Fibroblast of the aortic adventitia (primary cell): ENCODE measurements at places on chromosomes 16 and 17. TPM values are rescaled to one million over a fixed set of nuclear protein-coding genes. Genes with fewer than 3 reads are reported as not detected.

Gene CNTNAP4
- 0.49 and 2.4 TPM in 2 replicates for total RNA-seq

Gene GFOD2
- total RNA-seq = 11.9 and 14.1 TPM in 2 replicates

Gene SOX8
- total RNA-seq = 0.09 and 0.33 TPM in 2 replicates

Gene SRCIN1
- not detected in 2 replicates for total RNA-seq

Gene SHISA6
- not detected in 2 replicates for total RNA-seq

Gene YPEL2
- total RNA-seq = 10.8 and 22.7 TPM in 2 replicates

Gene ABCC11
- 0.09 and 2.0 TPM in 2 replicates for total RNA-seq

Gene SLFN13
- total RNA-seq = 1.4 and 1.7 TPM in 2 replicates

Gene PRSS33
- not detected in 2 replicates for total RNA-seq

Gene HSPB9
- total RNA-seq = not detected in 2 replicates

Gene TEDC2
- 1.9 and 11.7 TPM in 2 replicates for total RNA-seq

Gene OTOP3
- not detected in 2 replicates for total RNA-seq

Gene ZC3H18
- 13.3 and 23.8 TPM in 2 replicates for total RNA-seq

Gene VWA3A
- total RNA-seq = 0.18 TPM in 1 of 2 replicates, not detected in the other

GRCh38 chr16:4976079-4976478, 17.9 kb downstream of the SEC14L5 start:
- no peak for DNase-seq

- peak; percentile 22 for DNase-seq
Measured at GRCh38 chr17:50095626-50096037, 481 bp downstream of the PDK2 start.

GRCh38 chr17:82029990-82030469, 1.4 kb upstream of the RAC3 start:
- DNase-seq = no peak

GRCh38 chr16:53803451-53803850, 99.5 kb downstream of the FTO start:
- DNase-seq = no peak

DNA sequence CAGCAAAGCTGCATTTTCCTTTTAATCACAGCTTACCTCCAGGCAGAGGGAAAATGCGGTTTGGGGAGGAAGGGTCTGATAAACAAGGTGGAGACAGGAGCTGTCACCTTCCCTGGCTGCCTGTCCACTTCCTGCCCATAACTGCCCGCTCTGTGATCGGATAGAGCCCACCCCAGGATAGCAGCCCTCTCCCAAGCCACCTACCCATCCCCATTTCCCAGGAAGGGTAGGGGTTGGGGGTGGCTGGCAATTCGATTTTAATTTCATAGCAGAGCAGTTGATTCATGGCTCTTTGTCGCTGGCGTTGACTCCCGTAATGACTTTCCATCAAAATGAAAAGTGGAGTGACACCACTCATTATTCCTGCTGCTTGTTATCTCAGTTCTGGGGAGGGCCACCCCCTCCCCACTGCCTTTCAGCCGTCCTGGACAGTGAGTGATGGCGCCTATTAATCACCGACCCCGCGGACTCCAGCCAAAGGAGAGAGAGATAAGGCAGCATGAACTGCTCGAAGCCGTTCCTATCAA, 11.2 kb downstream of the CDK5RAP3 start:
- DNase-seq = no peak

GRCh38 chr17:74342224-74342623, 16.2 kb downstream of the KIF19 start:
- no peak for DNase-seq

- DNase-seq = no peak
Measured at GRCh38 chr16:88375996-88376834, 6.5 kb upstream of the ZNF469 start.

GRCh38 chr16:74169687-74170376, 126.8 kb upstream of the PSMD7 start:
- DNase-seq = no peak

DNA sequence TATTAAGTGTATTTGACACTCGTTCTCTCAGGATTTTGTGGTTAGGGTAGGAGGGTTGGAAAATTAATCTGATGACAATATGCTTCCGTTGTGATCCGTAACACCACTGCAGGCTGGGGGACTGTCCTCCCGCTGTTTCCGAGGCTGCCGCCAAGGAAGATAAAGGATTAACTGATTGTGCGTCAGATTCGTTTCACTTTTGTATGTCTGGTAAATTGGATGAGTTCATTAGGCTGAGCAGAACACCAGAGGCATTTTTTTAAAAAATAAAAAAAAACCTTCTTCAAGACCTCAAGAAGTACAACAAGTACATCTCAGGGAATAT, 486.7 kb upstream of the SALL1 start:
- peak; percentile 16 for DNase-seq

DNA sequence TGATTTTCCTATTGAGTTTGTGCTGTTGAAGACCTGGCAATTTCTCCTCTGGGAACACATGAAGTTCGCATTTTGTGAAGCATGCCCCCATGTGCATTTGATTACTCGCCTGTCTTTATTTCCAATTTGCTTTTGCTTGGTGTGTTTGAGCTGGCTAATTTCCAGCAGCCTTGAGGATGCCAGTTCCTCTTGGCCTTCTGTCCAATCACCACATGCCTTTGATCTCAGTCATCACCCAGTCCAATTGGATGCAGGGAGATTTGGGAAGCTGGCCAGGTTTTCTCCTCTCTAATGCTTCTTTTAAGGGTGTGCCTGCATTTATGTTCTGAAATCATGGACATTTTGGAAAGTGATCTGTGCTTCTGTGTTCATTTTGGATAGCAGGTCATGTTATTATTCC, 3.8 kb upstream of the TMEM100 start:
- peak; percentile 100 for DNase-seq

GRCh38 chr16:30131869-30132475, 9.0 kb upstream of the MAPK3 start:
- DNase-seq = peak; percentile 38

GRCh38 chr17:74862108-74862901, 2.6 kb upstream of the GRIN2C start:
- no peak for DNase-seq

- DNase-seq = no peak
Measured at GRCh38 chr17:19546289-19547065, 12.8 kb downstream of the SLC47A1 start.

- no peak for DNase-seq
Measured at GRCh38 chr16:71626858-71627213, 852 bp downstream of the MARVELD3 start.

DNA sequence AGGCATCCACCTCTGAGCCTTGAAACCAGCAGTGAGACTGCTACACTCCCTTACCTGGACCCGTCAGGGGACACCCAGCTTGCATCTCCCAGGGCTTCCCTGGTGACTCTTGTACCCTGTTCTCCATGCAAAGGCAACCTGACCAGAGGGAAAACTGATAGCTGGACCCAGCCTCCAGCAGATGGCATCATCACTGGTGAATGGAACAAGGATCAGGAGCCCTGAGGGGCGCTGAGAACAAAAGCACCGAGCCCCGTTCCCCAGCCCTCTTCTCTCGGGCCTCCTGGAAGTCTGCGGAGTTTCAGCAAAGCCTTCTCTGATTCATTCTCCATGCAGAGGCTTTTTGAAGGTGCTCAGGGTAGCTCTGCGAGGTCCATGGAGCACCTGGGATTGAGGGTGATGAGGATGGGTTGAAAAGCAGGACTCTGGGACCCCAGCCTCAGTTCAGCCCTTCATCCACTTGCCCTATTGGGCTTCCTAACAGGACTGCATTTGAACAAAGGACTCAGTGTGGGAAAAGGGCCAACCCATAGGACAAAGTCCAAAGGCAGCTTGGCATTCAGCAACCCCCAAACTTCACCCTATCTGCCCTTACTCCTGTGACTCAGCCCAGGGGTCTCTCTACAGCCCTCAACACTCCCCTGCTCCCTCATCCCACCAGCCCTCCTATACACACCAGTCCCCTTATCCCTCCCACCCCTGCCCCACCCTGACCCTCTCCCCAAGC, 45.0 kb upstream of the LHX1 start:
- no peak for DNase-seq

GRCh38 chr17:6551356-6551755, 5.0 kb downstream of the PITPNM3 start:
- DNase-seq = no peak

GRCh38 chr16:3444032-3444388, 530 bp downstream of the NAA60 start:
- peak; percentile 78 for DNase-seq

DNA sequence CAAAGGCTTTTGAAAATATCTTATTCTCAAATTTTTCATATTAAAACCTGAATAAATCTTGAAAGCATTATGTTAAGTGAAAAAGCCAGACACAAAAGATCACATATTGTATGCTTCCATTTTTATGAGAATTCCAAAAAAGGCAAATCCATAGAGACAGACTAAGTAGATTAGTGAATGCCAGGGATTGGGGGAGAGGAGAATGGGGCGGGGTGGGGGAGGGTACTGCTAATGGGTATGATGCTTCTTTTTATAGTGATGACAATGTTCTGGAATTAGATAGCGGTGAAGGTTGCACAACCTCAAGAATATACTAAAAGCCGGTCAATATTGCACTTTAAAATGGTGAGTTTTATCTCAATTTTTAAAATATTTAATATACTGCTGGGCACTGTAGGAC, 44.0 kb downstream of the XPO6 start:
- no peak for DNase-seq

DNA sequence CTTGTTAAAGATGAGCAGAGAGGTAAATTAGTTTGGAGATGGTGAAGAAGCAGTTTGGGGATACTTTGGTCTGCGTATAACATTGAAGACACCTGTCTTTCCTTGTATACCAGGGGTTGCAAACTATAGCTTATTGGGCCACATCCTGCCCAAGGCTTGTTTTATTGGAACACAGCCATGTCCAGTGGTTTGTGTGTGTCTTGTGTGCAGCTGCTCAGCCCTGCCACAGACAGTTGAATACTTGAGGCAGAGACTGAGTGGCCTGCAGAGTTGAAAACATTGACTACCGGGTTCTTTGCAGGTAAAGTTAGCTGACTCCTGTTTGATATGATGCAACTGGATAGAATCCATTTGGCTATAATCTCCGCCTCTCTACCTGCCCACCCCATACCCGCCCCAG, 224.4 kb downstream of the PRKCA start:
- DNase-seq = no peak

GRCh38 chr17:28295677-28296578, 23.1 kb upstream of the TMEM97 start:
- DNase-seq = no peak

GRCh38 chr17:76213491-76213890, 26.8 kb downstream of the RNF157 start:
- DNase-seq = no peak

- DNase-seq = peak; percentile 63
Measured at GRCh38 chr17:78272181-78272913, 40.9 kb downstream of the TMEM235 start.

DNA sequence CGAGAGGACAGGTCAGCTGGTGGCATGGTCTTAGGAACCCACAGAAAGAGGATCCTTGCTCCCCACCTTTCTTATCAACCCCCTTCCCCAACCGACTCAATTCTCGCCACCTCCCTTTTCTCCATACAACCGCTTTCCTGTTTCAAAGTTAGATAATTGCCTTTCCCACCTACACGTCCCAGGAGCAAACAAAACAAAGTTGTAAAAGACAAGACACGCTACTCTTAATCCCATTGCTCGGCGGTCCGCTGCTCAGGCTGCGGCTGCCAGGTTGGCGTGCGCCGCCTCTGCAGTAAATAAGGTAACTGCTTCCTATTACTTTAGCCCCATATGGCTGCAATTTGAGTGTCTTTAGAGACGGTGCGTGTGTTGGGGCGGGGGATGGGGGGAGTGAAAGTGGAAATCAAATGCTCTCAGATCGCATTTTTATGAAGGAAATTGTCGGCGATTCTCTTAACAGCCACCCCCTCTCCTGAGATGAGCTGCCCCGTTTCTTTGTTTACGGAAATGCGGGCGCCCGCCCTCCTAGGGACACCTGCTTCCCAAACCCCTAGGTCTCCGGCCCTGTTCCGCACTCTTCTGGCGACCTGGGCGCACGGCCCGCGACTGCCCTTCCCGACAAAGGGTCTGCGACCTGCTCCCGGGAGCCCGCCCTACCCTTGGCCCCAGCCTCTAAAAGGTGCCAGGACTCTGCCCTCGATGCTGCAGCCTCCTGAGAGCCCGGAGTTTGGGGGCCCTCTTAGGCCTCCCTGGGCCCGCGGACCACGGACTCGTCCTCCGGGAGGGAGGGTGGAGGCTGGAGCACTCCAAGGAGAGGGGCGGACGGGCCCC, 3.7 kb upstream of the CBX8 start:
- DNase-seq = peak; percentile 45

DNA sequence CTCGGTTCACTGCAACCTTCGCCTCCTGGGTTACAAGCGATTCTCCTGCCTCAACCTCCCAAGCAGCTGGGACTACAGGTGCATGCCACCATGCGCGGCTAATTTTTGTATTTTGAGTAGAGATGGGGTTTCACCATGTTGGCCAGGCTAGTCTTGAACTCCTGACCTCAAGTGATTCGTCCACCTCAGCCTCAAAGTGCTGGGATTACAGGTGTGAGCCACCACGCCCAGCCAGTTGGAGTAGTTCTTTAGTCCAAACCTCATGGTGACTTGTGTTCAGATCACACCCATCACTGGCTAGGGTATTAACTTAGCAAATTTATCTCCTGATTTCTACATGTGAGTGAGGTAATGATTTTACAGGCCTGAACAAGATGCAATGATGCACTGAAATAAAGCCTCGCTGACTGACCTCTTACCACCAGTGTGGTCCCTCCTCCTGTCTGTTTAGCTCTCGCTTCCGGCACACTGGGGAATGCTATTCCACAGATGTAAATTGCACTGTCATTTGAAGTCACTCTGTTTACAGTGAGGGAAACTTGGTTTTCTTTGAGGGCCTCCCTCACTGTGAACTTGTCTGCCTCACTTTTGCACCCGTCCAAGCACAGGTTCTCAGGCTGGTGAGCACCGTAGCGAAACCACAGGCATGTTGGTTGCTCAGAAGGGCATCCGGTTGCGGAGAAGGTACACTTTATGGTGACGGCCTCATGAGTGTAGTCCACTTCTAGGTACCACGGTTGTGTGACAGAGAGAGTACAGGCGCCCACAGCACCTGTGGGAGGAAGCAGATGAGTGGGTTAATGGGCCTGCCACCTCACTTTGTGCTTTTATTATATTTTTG, 5.5 kb downstream of the IGSF6 start:
- no peak for DNase-seq

- DNase-seq = no peak
Measured at GRCh38 chr17:77923776-77924513, 34.6 kb upstream of the TNRC6C start.

- DNase-seq = no peak
Measured at GRCh38 chr17:44548376-44549230, 8.7 kb upstream of the FZD2 start.

- DNase-seq = no peak
Measured at GRCh38 chr16:11392041-11392581, 46.9 kb downstream of the RMI2 start.
